ENCODE measurements at places on chromosomes 5 and 9.

GRCh38 chr5:140145818-140146522 is 20.2 kb downstream of the IGIP start:
- DNase-seq, result no peak

DNA sequence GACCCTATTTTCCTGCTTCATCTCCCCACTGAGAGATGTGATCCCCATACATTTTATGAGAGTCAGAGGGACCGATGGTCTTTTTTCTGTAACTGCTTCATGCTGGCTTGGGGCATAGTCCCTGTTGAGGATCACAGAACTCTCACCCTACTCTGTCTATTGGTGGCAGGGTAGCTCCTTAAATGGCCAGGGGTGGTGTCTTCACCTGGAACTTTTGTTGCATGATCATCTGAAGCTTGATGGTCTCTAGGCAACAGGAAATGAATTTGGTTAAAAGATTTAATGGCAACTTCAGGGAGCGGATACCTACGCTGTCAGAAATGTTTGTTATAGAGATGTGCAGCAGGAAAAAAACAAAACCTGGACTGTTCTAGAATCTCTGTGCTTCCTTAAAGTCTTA is 87.0 kb upstream of the GLIS3 start:
- no peak for DNase-seq

DNA sequence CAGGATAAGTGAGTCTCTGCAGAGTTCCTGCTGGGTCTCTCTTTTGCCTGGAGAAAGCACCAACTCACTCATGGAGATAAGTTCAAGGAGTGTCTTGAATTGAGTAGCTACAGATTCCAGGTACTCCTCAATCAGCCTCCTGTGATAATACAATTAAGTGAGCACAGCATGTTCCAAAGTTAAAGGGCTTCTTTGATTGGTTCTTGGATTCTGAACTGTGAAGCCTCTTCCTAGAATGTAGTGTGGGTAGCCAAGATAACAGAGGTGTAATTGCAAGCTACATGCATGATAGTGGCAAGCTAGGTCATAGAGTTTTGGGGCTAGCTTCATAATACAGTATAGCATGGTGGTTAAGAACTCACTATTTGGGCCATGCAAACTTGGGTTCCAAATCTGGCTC is 23.2 kb upstream of the CARNMT1 start:
- DNase-seq, result no peak

- no peak for DNase-seq
Observed at GRCh38 chr5:10579536-10580521, 16.0 kb downstream of the ANKRD33B start.

DNA sequence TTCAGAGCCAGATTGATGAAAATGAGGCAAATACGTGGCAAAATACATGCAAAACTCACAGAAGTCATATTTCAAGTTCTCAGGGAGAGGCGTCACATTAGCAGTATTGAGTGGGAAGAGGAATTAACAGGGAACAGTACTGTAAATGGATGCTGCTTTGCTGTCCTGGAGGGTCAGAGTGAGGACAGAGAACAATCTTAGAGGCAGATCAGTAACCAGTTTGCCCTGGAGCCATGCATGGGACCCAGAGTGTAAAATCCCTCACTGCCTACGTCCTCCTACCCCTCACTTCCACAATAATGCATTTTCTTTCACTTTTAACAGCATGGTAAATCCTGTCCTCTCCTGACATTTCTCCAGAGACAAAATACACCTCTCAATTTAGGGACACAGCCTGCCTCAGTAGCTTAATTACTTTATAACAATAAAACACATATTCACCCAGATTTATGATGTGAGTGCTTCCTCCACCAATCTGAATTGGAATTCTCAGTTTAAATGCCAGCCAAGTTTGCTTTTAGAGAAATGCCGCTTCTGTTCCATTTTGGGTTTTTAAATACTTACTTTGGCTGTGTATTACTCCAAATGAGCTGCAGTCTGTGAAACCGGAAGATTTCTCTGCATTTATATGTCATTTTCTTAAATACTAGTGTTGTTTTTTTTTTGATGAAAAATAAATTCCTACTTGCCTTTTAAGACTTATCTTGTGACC is 70.0 kb downstream of the LMNB1 start:
- DNase-seq, result no peak

DNA sequence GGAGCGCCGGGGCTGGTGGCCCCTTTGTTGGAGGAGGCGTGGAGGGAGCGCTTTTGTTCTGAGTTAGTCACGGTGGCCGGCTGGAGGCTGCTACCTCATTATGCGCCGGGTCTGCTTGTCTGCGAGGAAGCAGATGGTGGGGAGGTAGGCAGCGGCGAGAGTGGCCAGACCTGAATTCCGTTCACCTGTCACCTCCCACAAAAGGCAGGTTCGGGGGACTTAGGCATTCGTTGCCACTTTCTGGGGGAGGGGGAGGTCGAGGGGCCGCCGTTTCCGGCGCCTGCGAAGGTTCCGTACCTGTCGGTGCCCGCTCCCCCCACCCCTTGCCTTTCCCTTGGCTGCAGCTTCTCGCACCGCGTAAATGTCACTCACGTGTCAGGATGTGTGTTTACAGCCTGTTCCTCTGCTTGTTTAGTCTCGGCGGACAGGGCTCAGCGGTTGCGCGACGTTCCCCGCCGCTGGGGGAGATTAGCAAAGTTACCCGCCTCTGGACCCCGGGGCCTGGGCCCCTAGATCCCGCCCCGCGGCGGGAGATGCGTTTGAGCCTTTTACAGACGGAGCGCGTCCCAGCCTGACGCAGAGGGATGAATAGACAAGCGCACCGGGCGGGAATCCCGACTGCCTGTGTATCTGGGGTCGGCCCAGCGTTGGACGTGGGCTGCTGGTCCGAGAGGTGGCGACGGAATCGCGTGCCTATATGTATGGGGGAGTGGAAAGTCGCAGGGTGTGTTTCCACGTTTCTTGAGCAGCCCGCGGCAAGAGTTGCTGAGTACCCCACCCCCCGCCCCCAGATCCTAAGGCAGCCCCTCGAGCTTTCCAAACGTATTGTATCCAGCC is 2.7 kb upstream of the LHX2 start:
- DNase-seq, result no peak

- DNase-seq, result no peak
Observed at GRCh38 chr9:133569891-133570690, 35.6 kb downstream of the ADAMTSL2 start.

DNA sequence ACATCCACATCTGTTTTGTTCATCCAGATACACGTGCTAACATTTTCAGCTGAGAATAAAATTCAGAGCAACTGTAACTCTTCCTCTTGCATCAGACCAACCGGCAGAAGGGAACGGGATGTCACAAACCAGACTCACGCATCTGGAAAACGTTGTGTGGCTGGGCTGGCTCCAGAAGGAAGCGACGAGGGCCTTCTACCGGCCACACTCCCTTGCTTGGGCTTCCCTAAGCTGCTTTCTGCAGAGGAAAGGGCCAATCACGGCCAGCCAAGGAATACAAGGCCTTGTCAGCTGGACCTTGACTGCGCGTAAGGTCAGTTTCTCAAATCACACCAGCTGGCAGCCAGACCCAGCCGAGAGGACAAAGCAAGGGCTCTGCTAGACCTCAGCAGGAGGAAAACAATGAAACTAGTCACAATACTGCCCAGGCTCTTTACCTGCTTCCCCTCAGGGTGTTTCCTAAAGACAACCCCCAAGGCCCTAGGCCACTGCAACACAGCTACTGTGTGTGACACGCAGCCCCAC is 106.1 kb downstream of the THBS4 start:
- DNase-seq, result no peak

DNA sequence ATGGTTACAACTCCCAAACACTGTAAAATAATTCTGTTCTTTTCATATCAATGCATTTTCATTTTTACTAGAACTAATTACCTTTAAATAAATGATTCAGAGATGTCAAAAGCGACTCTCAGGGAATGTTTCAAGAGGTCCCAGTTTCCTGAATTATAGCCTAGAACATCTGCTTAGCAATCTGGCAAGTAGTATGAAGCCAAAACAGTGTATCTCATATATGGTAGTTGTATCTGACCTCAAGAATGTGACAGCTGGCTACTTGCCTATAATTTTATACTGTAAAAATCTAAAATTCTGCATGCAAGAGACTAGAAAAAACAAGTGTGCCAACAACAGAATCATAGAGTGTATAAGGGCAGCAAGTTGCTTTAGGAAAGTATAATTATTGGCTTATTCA is 187.7 kb upstream of the POU5F2 start:
- DNase-seq, result no peak

GRCh38 chr5:72465601-72466563 is 41.3 kb downstream of the ZNF366 start:
- DNase-seq, result no peak

- no peak for DNase-seq
Observed at GRCh38 chr9:26471261-26471660, 421.3 kb downstream of the CAAP1 start.

DNA sequence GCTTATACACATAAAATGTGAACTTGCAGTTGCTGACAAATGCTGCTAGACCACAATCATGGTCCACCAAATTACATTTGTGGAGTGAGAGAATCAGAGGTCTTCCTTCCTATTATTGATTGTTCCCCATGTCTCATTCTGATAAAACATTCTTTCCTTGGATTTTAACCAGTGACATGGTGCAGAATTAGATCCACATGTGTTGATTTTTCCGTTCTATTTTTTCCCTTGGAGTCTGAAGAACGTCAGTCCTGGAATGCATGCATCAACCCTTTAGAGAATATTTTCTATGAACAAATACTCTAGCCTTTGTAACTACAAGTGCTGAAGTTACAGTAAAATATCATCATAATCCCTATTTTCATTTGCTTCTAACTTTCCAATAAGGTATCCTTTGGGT is 170.7 kb upstream of the SPRY4 start:
- DNase-seq, result no peak

- DNase-seq, result peak; percentile 50
Observed at GRCh38 chr5:124519396-124519795, 227.0 kb downstream of the ZNF608 start.

- no peak for DNase-seq
Observed at GRCh38 chr9:94554439-94555331, at the start of gene PCAT7. TSS of gene PCAT7 (plus strand) at chr9:94555083.

GRCh38 chr9:126354887-126355770 is 28.5 kb downstream of the MVB12B start:
- DNase-seq, result no peak

GRCh38 chr9:98790134-98790841 is 6.1 kb downstream of the ANKS6 start:
- DNase-seq, result no peak

DNA sequence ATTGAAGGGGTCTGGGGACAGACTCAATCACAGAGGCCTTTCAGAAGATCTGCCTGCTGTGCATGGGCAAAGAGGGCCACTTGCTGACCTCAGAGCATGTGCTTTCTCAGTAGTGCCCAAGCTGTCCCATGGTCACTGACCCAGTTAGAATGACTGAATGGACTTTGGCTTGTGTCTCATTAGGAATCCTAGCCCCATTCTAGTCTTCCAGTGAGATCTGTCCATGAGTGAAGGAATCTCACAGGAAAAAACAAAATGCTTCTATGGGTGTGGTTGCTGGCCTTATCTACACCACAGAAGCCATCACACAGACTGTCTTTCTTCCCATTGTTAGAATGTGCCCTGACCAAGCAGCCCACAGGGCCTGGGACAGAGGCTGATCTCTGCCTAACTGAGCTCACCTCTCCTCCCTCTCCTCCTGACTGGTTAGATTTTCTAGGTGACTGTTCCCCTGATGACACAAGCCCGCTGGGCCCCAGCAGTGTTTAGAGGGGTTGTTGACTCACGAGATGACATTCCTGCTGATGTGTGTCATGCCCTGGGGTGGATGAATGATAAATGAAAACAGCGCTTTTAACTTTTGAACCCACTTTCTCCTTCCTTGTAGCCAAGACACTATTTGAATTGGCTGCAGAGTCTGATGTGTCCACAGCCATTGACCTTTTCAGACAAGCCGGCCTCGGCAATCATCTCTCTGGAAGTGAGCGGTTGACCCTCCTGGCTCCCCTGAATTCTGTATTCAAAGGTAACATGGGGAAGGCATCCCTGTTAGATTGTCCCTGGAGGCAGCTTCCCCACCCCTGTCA is 24.8 kb downstream of the TGFBI start:
- DNase-seq, result peak; percentile 94

- no peak for DNase-seq
Observed at GRCh38 chr5:137336161-137336560, 163.0 kb downstream of the SPOCK1 start.

- DNase-seq, result peak; percentile 8
Observed at GRCh38 chr5:108798513-108799265, 51.0 kb downstream of the FER start.

GRCh38 chr5:90996089-90996488 is 387.0 kb downstream of the ARRDC3 start:
- DNase-seq, result no peak

DNA sequence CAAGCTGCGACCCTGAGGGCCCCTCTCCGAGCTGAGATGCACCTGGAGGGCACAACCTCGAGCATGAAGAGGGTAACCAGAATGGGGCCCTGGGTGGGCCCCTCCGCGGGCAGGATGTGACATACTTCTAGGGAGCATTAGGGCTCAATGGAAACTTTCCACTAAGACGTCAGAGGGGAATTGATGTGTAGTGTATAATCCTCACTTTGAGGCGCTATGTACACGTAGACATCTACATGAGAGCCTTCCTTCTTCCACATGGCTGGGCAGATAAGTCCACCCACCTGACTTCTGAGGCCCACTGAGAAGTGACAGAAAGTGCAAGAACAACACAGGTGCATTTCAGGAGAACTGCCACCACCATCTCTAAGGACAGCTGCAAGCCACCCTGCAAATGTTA is 61.0 kb downstream of the DAP start:
- DNase-seq, result no peak

- DNase-seq, result no peak
Observed at GRCh38 chr9:77014597-77015263, 4.7 kb upstream of the FOXB2 start.

GRCh38 chr5:123371575-123372179 is 51.5 kb downstream of the CEP120 start:
- DNase-seq, result no peak

GRCh38 chr9:2466703-2467102 is 154.9 kb upstream of the VLDLR start:
- DNase-seq, result no peak

DNA sequence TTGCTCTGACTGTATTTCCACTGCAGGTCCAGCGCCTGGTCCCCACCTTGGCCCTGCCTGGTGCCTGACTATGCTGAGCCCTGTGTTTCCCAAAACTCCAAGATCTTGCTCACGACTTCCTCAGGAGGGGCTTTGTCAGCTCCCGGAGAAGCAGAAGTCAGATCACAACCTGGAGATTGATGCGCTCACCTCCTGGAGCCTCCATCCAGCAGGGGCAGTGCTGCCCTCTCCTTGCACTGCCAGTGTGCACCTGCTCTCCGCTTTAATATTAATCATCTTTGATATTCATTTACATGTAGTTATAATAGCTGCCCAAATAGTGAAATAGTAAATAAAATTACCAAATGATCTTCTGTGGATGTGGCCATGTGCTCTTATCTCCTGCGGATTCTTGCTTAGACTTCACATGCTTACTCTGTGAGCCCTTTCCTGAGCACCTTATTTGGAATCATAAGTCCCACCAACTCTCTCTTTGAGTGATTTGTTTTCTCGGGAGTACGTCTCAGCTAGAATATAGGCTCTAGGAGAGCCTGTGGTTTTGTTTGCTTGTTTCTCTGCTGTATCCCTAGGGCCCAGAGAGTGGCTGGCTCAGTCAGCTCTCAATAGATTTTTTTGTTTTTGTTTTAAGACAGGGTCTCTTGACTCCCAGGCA is 17.4 kb downstream of the MAML1 start:
- DNase-seq, result no peak
